ENCODE measurements at places on chromosomes 6 and 20.

- no peak for DNase-seq
Observed at GRCh38 chr6:5981126-5982026, 25.3 kb downstream of the NRN1 start.

DNA sequence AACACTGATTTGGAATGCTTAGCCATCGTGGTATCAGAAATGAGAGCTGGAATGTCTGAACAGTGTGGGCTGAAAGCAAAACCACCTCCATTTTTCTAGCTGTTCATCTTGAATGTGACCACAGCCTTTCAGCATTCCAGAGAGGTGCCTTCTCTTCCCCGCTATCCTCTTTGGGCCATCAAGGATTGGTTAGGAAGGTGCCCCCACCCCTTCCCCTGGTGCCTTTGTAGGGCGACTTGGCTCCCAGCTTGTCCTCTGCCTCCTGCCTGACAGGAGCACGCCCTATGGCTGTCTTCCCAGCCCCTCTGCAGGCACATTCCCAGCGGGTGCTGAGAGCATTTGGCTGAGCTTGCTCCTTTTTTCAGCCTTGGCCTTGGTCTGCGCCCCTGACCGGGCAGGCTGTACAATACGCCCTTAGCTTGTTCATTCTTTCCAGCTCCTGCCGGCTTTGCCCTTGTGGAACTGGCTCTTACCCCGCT is 97.5 kb downstream of the ARMC2 start:
- no peak for DNase-seq

GRCh38 chr20:24001712-24002405 is 13.3 kb upstream of the GGTLC1 start:
- no peak for DNase-seq

DNA sequence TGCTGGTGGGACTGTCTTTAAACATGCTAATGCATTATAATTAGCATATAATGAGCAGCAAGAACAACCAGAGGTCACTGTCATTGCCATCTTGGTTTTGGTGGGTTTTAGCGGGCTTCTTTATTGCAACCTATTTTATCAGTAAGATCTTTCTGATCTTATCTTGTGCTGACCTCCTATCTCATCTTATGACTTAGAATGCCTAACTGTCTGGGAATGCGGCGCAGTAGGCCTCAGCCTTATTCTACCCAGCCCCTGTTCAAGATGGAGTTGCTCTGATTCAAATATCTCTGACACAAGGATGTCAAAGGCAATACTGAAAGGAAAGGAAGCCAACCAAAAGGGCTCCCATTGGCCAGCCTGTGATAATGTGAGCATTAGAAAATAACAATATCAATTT is 29.8 kb upstream of the SEC63 start:
- DNase-seq = no peak

DNA sequence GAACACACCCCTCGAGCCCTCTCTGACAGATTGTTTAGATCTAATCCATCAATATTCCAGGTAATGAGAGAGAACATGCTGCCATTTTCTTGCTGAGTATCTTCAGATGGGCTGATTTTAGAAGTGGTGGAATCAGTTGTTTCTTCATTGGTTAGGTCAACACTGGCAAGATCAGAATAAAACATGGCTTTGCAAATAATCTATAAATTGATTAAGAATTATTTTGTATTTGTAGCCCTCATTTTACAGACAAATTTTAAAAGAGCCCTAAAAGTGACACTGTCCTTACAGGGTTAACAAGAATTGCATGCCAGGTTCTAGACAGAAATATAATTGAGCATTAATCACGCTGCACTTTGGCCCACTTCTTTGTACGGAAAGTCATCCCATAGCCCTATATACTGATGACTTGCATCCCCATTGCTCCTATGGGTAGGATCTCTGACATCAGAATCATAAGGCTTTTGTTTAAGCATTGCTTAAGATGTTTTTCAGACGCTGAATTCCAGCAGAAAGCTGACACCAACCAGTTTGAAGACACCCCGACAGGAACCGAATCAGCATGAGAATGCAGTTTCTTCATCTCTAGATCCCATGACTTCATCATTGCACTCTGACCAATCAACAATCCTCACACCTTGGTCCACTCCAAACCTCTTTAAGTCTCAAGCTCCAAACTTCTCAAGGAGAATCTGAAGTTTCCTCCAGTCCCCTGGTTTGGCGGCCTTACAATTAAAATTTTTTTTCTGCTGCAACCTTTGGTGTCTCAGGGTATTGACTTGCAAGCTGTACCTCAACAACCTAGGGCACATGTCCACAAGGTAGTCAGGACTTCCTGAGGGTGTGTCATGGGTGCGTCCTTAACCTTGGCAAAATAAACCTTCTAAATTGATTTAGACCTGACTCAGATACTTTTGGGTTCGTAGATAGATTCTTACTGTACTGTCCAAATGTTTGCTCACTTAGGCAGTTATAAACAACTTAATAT is 7.8 kb downstream of the TDP2 start:
- DNase-seq = no peak

DNA sequence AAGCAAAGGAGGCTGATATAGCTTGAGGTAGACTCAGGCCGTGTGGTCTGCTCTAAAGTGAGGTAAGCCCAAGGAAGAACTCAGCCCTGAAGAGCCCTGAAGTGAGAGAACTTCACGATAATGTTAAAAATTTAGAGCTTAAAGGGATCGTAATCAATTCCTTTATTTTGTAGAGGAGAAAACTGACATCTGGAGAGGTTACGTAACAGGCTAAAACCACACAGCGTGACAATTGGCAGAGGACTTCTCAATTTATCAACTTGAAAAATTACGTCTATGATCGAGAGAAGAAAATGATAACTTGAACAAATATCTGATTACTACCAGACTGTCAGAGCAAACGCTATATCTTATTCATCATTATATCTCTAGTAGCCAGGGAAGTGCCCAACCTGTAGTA is 121.8 kb upstream of the FOXO3 start:
- DNase-seq = no peak

- DNase-seq = no peak
Observed at GRCh38 chr6:30940361-30940986, at the start of gene MUCL3. TSS of gene MUCL3 (plus strand) at chr6:30940973. CDS start at chr6:30941000, 27 bp downstream.

- DNase-seq = no peak
Observed at GRCh38 chr20:39107741-39108140, 145.6 kb downstream of the DHX35 start.

DNA sequence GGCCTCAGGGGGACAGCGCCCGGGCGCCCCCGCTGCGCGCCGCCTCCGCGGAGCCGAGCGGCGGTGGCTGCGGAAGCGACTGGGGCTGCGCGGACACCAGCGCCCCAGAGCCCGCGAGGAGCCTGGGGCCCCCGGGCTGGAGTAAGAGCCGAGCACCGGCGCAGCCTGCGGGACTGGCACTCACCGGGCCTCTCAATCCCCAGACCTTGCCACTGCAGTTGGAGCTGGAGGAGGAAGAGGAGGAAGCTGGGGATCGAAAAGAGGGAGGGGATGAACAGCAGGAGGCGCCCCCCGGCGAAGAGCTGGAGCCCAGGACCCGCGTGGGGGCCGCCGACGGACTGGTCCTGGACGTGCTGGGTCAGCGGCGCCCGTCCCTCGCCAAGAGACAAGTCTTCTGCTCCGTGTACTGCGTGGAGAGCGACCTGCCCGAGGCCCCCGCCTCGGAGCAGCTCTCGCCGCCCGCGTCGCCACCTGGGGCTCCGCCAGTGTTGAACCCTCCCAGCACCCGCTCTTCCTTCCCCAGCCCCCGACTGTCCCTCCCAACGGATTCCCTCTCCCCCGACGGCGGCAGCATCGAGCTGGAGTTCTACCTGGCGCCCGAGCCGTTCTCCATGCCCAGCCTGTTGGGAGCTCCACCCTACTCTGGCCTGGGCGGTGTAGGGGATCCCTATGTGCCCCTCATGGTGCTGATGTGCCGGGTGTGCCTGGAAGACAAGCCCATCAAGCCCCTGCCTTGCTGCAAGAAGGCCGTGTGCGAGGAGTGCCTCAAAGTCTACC is 590 bp downstream of the RNF217 start:
- peak; percentile 22 for DNase-seq

- DNase-seq = no peak
Observed at GRCh38 chr20:60214901-60215815, 256.9 kb downstream of the CDH26 start.

GRCh38 chr20:63652192-63652980 is 838 bp downstream of the STMN3 start:
- no peak for DNase-seq

- no peak for DNase-seq
Observed at GRCh38 chr6:92568541-92568940, 850.8 kb downstream of the EPHA7 start.

GRCh38 chr20:62891111-62891510 is 29.5 kb upstream of the TCFL5 start:
- DNase-seq = peak; percentile 32

DNA sequence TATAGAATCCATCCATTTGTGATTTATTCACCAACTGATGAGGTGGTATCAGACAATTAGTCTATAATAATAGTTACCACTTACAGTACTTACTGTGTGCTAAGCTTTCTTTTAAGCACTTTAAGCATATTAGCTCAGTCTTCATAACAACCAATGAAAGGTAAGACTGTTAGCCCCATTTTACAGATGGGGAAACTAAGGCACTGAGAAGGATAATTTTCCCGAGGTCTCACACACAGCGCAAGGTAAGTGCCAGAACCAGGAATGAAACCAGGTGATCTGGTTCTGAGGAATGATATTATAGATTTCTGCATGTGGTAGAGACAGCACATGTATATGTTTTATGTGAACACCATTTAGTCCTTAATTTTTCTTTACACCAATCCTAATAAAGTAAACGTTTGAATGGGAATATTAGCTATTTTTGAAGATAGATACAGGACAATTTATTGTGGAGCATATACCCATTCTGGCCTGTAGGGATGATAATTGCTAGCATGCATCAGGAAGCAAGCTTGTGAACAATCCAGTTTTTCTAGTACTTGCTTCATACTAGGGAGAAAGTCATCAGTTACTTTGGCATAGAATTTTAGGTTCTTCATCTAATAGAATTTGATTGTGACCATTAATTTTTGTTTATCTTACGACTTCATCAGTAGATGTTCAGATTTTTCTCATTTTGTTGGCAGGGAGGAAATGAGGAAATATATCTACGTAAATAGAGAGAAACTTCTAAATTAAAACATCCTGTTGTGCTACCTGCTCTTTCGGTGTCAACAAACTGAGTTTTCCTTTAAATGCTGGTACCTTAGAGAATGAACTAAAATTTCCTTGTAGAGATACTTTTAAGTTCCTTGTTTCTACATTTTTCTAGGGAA is 3.0 kb downstream of the YWHAB start:
- DNase-seq = no peak

DNA sequence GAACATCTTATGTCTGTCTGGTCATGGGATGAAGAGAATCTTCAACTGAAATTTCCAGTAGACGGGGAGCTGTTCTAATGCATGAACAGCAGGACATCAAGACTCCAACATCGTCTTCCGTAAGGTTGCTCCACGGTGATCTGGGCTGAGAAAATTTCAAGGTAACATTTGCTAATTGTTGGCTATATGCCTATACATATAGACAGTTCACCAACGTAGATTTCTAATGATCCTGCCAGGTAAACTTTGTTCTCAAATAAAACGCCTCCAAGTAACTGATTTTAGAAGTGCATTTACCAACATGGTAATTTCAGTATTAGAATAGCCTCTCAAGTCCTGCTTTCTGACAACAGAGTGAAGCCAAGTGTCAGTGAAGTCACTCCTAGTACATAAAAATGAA is 11.3 kb upstream of the PXDC1 start:
- no peak for DNase-seq

DNA sequence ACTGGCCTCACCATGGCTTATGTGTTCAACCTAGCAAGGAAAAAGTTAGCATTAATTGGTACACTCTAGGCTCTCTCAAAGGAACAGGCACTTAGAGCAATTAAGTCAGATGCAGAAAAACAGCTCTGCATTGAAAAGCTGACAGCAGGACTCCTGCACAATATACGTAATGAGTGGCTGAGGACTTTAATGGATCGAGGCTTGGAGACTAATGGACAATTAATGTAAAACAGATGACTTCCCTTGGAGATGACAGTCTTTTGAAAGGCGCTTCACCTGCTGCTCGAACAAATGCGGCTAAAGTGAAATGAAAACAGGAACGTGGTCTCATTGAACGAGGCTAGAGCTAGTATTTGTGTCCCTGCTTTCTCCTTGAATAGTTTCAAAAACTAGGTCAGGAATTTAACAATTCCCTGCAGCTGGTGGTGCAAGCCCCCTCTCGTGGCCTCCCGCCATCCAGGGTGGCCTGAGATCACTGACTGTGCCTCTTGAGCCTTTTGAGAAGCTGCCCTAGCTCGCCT is 137.1 kb downstream of the ELOVL4 start:
- DNase-seq = no peak

DNA sequence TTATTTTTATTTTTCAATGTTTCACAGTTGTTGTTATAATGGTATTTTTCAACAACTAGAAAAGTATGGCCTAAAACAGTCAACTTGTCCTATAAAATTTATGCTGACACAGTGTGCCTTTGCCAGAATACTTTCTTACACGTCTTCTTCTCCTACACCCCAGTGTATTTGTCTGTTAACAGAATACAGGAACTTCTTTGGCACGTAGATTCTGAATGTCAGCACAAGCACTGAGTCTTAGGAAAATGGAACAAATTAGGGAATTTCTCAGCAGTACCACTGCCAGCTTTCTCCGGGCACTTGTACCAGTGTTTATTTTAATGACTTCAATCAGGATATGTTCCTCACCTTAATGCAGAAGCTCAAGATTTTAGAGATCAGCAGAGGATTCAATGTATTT is 26.7 kb upstream of the AKIRIN2 start:
- no peak for DNase-seq

DNA sequence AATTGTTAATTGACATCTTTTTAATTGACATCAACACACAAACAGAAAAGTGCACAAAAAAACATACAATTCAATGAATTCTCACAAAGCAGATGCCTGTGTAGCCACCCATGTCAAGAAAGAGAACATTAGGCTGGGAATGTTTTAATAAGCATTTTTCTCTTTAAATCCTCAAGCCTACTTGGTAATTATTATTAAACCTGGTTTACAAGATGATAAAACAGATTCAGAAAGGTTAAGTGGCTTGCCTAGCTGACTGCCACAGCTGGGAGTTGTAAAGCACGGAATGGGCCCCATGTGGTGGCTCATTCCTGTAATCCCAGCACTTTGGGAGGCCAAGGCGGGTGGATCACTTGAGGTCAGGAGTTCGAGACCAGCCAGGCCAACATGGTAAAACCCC is 90.0 kb upstream of the AKAP12 start:
- no peak for DNase-seq

GRCh38 chr6:156427345-156427744 is 349.8 kb upstream of the ARID1B start:
- peak; percentile 1 for DNase-seq

- no peak for DNase-seq
Observed at GRCh38 chr6:45377043-45377553, 636 bp downstream of the SUPT3H start.

- no peak for DNase-seq
Observed at GRCh38 chr6:33710296-33711121, 991 bp downstream of the UQCC2 start.
